WTC11 (cell line): ENCODE measurements at places on chromosomes 4 and X.

GRCh38 chr4:139972305-139972704 is 181.7 kb downstream of the MAML3 start:
- DNase-seq = no peak

DNA sequence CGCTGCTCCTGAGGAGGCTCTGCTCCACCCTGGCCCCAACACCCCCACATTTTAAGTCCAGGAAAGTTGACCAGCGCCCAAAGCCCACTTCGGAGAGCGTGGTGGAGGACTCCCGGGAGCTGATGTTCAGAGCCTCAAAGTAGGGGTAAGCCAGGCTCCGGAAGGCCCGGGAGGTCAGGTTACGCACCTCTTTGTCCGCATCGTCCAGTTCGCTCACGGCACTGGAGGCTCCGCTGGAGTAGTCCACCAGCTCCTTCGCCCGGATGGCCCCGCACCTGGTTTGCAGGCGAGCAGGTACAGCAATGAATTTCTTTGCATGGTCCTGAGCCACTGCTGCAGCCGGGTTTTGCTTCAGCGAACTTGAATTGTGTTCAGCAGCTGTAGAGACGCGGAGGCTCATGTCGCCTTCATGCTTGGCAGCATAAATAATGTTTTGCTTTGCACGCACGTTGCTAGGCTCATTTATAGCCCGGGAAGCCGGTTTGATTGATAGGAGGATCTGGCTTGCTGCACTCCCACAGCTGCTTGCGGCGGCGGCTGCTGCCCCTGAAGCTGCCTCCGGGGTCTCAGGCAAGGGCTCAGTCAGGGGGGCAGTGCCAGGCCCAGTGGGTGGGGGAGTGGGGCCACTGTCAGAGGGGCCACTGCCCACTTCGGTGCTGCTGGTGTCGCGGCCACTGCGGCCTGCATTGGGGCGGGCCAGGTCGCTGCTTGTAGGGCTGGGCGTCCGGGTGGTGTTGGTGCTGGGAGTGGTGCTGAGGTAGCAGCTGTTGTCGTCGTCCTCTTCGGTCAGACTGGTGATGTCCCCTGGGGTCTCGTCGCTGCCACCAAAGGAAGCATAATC is 4.8 kb downstream of the C4orf54 start:
- no peak for DNase-seq

GRCh38 chrX:99800016-99800415 is 610.1 kb downstream of the PCDH19 start:
- DNase-seq = no peak

GRCh38 chr4:1178300-1179088 is 6.1 kb upstream of the SPON2 start:
- no peak for DNase-seq

- peak; percentile 60 for DNase-seq
These were observed 46.7 kb downstream of the ENPP6 start for GRCh38 chr4:184171011-184171410.

DNA sequence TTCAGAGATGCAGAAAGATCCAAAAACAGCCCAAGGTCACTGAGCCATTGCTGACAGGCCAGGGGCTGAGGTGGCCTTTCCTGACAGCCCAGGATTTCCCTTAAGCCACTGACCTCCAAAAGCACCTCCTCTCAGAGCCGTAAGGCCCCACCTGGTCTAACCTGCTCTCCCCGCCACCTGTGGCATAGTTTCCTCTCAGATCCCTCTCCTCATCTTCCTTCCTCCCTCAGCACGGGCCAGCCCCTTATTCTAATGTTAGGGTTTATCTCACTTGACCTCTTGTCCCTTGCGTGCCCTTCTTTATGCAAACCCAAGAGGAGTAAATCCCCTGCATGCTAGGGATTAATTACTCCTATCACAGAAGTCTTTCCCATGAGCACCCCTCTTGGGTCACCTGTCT is 113.0 kb downstream of the RBM47 start:
- DNase-seq = peak; percentile 24

DNA sequence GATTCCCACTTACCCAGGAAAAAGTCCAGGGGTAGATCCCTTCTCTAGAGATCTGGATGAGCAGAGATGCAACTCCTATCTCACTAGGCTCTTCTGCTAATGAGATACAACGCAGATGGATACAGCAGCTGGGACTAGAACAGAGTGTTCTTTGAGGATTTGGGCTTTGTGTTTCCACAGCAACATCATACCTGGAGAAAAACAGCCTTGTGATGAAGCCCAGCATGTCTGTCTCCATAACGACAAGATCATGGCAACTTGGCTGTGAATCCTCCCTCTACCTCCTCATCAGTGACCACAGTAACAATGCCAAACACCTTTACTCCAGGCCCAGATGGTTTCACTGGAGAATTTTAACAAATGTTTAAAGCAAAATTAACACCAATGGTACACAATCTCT is 80.1 kb downstream of the RCHY1 start:
- DNase-seq = no peak

- DNase-seq = no peak
These were observed 110.1 kb downstream of the USP46 start for GRCh38 chr4:52548818-52549570.

DNA sequence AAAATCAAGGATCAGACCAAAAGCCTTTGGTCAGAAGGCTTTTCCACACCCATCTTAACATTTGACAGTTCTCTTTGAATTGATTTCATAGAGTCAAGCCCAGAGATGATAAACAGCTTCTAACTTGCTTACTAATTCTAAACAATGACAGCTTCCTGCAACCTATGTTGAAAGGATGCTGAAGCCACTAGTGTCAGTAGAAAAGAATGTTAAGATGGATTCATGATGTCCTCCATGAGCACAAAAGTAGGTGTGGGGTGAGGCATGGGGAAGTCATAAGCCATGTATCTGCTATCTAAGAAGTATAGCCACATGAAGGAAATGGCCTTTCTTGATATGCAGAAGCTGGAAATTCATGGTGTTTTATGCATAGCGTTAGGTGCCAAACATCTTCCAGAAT is 269.3 kb downstream of the DHX15 start:
- DNase-seq = no peak

- DNase-seq = no peak
These were observed 186.7 kb upstream of the VEGFC start for GRCh38 chr4:176979416-176979815.

DNA sequence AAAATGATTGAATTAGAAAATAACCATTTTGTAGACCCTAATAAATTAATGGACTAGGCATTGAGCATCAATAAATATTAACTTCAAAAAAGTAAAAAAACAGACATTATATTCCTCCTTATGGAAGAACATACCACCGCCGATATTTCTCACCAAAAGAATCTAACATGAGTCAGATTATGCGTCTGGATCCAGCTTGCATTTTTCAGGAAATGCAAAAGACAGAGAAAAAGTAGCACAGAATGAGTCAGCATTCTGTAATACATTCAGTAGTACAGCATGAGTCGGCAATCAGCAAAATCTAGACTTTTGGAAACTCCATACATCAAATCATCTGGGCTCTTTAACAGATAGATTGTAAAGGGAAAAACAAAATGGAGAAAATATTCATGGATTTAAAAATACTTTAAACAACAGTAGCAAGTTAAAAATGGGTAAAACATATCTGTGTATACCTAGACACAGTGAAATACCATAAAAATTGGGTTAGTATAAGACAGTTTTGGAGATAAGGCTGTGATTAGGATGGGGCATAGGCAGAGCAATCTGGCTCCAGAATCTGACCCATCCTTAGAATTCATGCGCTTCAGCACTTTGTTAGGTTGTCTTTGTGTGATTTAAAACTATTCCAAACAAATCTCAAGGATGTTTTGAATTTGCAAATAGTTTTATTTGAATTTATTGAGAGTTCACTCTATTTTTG is 633.0 kb upstream of the FAM241A start:
- no peak for DNase-seq

GRCh38 chr4:106245176-106245575 is 70.8 kb downstream of the TBCK start:
- no peak for DNase-seq

DNA sequence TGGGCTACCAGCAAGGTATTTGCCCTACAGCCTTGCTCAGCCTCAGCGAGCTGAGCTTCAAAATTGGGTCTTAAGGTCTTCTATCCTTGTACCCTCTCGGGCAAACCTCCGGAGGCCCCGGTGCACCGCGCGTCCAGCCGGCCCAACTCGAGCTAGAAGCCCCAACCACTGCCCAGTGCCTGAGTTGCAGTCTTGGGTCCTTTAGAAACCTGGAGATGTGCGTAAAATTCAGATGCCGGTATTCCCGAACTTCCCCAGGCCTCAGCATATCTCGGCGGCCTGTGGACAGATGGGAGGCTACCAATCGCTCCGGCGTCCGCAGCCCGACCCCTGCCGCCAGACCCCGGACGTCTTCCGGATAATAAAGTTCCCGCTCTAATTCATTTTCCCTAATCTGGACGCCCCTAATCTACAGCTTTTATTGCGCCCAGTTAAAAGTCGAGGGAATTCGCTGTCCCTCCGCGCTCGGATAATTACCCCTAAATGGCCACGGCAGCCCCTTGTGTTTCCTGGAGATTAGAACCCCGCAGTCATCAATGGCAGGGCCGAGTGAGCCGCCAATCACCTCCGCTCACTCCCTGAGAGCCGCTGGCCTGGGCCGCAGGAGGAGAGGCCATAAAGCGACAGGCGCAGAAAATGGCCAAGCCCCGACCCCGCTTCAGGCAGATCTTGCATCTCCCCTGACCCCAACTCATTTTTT is 1.5 kb upstream of the MSX1 start:
- DNase-seq = no peak

DNA sequence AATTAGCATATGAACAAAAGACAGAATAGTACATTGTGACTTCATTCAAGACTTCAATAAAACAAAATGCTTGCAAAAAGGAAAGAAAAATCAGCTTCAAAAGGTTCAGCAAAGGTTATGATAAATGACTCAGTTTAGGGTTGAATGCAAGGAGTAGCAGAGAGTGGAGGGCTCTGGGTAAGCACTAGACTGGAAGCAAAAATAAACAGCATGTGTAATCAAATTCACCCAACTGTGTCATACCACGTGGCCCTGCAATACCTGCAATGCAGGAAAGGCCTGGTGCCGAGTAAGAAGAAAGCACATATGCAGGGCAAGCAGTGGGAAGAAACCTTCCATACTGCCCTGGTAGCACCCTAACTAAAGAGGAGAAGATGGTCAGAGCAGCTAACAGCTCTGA is 88.7 kb downstream of the ATP11C start:
- no peak for DNase-seq

DNA sequence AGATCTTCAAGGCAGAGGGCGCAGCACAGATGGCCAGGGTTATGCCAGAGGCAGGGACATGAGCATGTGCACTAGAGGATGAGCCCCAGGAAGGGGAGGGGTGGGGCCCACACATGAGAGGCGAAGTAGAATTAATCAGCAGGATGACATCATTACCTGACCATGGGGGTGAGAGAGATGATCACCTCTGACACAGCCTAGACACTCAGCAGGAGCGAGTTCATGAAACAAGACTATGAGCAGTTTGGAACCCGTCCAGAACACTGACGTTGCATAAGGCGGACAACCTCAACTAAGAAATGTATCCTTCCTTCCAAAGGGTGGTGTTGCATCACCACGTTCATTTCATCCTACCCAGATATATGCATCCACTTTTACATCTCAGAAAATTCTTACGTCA is 446.7 kb upstream of the TENM3 start:
- DNase-seq = no peak

- DNase-seq = no peak
These were observed 13.3 kb downstream of the USP27X start for GRCh38 chrX:49892542-49892941.

GRCh38 chr4:87965501-87965975 is 10.0 kb upstream of the SPP1 start:
- DNase-seq = peak; percentile 48

GRCh38 chrX:130055103-130055502 is 55.2 kb downstream of the ELF4 start:
- no peak for DNase-seq

DNA sequence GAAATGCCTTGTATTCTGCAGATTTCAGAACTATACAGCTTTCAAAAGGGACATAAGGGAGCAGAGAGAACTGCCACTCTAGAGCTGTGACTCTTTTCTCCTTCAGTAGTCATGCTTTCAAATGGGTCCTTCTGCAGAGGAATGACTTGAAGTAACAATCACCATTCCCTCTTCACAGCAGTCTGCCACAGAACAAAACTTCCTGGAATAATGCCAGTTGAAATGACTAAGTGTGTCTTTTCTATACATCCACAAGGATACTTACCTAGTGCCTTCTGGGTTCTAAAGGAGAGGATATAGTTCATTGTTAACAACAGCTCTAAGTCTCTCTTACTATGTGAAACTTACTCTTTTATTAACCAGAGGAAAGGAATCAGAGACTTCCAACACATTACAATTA is 515.4 kb upstream of the ATOH1 start:
- DNase-seq = no peak

DNA sequence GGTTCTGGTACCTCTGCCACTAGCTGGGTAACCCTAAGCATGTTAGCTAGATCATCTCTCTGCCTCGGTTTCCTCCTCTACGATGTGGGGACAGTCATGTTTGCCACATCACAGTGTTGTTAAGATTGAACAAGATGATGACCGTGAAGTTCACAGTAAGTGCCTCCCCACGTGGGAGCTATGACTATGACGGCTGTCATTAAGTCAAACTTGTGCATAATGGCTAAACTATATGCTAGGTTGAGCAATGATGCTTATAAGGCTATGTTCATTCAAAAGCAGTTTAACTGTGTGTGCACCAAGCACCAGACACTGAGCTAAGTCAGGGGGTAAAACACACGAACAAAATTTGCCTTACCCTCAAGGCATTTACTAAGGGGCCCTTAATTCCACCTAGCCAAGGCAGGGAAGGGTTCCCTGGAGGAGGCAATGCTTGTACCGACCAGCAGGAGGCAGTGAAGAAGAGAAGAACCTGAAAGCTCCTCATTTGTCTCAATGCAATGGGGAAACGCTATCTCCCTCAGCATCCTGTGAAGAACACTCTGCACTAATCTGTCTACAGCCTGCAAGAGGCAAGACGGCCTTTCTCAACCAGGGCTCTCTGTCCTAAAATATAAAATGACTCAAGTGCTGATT is 52.9 kb downstream of the MAP7D2 start:
- DNase-seq = peak; percentile 20

GRCh38 chrX:73647212-73647611 is 84.2 kb downstream of the CHIC1 start:
- no peak for DNase-seq

GRCh38 chrX:77528034-77528433 is 80.8 kb downstream of the FGF16 start:
- DNase-seq = peak; percentile 8

DNA sequence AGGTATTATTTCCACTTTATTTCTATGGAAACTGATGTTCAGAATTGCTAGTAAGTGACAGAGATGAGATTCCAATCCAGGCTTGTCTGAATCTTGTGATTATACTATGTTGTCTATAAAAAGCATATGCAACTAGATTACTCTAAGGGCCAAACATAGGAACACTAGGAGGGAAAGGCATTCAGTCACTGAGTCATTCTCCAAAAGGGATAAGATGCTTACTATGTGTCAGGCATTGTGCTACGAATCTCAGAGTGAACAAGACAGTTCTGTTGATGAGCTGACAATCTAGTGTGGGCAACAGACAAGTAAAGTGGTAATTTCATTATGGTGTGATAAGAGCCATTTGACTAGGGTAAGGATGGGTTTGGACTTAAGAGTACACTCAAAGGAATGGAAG is 77.2 kb downstream of the RASL11B start:
- no peak for DNase-seq

- no peak for DNase-seq
These were observed 109.5 kb upstream of the VCX3A start for GRCh38 chrX:6644411-6644810.
